ENCODE measurements at places on chromosomes 4 and X.

DNA sequence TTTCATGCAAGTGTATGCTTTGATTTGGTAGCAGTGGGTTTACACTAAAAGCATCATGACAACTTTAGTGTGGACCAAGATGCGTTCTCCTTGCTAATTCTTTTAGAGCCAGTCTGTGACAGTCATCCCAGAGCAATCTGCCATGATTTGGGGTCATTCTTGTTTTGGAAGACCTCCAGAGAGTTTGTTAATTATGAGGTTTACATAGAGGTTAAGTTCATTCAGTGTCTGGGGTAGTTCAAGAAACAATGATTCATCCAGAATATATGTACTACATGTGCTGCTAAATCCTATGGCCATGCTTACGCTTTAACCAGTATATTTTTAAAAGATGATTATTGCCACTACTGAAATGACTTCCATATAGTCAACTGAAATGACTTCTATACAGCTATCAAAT lies 328.5 kb upstream of the AGA start:
- DNase-seq = peak; percentile 33

- DNase-seq = no peak
These were observed 938.3 kb upstream of the IGFBP7 start for GRCh38 chr4:58048491-58048890.

GRCh38 chr4:137960371-137961050 lies 281.6 kb downstream of the SLC7A11 start:
- peak; percentile 59 for DNase-seq

- no peak for DNase-seq
These were observed 7.0 kb downstream of the TMSB4X start for GRCh38 chrX:12981880-12982279.

GRCh38 chr4:108830509-108831244 lies 67.8 kb upstream of the ETNPPL start:
- no peak for DNase-seq

GRCh38 chr4:86452924-86453531 lies 93.2 kb upstream of the MAPK10 start:
- DNase-seq = peak; percentile 11

GRCh38 chrX:79161655-79162054 lies 17.2 kb downstream of the GPR174 start:
- no peak for DNase-seq

DNA sequence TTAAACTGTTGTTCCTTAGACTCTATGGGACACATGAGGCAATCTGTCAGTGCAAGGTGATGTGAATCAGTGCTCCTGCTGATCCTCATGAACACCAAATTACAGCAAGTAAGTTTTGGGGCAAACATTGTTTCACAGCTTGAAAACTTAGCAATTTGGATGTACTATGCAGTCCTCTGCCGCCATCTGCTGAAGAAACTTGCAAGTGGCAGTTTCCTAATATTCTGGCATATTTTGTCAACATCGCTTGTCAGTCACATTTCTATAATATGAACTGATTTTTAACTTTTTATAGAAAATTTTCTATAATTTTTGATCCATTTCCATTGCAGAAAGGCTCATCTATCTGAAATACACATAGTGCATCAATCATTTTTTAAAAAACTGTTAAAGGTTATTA lies 56.3 kb downstream of the ZAR1 start:
- peak; percentile 25 for DNase-seq

DNA sequence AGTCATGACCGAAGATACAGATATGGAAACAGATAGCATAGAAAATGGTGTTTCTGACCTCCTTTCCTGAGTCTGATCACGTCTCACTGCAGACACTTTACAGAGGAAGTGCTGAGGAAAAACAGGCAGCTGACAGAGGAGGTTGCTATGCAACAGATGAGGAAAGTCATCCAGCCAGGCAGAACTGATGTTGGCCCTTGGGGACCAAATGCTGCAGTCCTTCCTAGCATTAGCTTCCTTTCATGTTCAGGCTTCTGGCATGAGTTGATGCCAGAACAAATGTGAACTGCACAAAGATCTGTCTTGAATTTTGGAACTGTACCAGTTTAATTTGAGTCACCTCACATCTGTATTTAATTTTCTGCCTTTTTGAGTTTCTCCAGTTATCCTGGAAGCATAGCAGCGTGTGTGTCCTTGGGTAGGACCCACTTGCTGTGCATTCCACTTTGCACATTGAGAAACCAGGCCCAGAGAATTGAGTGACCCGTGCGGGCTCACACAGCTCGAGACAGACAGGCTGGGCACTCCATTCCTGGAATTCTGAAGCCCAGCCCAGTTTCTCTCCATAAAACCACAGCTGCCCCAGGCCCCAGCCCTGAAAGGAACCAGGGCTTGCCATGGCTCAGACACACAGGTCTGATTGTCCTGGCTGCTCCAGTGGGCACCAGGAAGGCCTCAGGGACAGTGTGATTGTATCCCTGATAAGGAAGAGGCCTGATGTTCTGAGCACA lies 1.4 kb upstream of the MAGED1 start:
- peak; percentile 51 for DNase-seq

DNA sequence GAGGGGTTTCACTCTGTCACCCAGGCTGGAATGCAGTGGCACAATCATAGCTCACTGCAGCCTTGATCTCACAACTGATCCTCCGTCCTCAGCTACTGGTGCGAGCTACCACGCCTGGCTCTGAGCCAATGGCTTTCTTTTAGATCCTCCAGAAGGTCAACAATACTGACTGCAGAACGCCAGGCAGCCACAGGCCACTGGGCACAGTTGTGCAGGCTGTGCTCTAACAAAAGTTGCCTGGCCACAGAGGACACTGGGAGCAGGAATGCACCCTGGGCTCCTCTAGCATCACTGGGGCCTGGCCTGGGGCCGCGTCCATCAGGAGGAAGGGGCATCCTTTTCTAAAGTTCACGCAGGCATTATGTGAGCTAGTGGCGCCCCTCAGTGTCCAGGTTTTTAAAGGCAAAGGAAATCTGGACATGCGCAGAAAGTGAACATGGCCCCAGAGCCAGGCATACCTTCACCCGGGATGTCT lies 14.9 kb upstream of the PORCN start:
- peak; percentile 44 for DNase-seq

GRCh38 chrX:24768556-24768955 lies 74.8 kb downstream of the POLA1 start:
- no peak for DNase-seq

- DNase-seq = no peak
These were observed 22.6 kb upstream of the CLCN4 start for GRCh38 chrX:10133980-10134676.

GRCh38 chr4:77501240-77501639 lies 104.4 kb upstream of the CXCL13 start:
- DNase-seq = no peak

GRCh38 chr4:143377611-143378099 lies 41.0 kb downstream of the GAB1 start:
- DNase-seq = no peak

DNA sequence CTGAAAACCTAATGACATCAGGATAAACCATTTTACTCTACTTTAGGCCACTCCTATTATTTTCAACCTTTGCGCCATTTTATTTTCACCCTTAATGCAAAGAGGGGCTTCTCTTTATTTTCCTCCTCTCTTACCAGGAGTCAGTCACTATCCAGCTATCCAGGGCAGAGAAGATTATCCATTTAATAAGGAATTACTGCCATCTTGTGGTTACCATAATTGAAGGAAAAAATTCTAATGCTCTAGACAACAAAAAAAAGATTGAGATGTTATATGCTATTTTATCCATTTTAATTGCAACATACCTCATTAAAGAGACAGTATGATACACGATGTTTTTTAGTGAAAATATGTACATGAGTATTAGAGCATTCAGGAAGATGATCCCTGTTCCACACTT lies 514.5 kb upstream of the FAM241A start:
- peak; percentile 29 for DNase-seq

- no peak for DNase-seq
These were observed 902 bp upstream of the LARP1B start for GRCh38 chr4:128060121-128060698.

- no peak for DNase-seq
These were observed 11.8 kb upstream of the ELF2 start for GRCh38 chr4:139188648-139189416.

GRCh38 chrX:23394421-23394820 lies 59.8 kb downstream of the PTCHD1 start:
- DNase-seq = no peak

DNA sequence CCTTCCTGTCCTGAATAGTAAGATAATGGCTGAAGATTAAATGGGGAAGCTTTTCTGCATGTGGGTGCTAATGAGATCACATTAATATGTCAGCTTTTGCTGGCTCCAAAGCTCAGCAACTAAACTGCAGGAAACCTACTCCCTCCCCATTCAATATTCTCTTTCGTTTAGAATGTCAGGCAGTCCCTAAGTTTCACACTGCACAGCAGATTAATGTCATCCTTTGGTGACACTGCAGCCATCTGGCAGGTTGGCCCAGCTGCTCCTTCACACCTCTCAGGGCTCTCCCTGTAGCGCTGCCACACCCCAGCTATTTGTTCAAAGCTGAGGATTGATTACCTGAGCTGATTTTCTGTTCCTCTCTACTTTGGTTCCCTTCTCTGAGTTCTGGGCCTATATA lies 110.5 kb downstream of the KDR start:
- no peak for DNase-seq

- no peak for DNase-seq
These were observed at the start of gene RENBP for GRCh38 chrX:153944140-153944799. TSS of gene RENBP (minus strand) at chrX:153944643. CDS start at chrX:153944610, 33 bp downstream.

DNA sequence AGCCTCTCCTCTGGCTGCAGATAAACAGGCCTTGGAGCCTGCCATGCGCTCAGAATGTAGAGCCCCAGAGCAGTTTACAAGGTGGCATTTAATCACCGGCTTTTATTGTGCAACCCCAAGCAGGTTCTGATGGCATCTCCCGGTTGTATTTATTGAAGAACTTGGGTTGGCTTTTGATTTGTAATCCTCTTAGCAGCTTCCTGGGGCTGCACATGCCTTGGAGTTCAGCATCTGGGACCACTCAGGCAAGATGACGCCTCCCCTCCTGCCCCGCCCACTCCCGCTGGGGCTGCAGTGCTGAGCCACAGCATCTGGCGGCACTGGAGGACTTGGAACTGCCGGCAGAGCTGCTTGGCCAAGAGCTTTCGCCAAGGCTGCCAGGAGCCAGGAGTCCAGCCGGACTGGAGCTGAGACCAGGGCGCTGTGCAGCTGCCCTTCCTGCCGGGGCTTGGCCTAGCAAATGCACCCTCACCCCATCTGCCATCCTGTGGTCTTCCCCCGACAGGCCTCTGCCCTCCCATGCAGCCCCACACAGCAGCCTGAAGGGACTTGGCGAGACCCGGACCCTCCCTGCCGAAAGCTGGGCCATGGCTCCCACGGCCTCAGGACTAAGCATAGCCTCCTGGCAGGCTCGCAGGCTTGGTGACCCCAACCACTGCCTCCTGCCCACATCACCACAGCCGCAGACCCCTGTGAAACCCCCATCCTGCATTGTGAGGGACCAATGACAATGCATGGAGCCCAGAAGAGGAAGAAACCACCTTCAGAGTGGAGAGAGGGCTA lies 5.4 kb downstream of the HTRA3 start:
- DNase-seq = peak; percentile 82

DNA sequence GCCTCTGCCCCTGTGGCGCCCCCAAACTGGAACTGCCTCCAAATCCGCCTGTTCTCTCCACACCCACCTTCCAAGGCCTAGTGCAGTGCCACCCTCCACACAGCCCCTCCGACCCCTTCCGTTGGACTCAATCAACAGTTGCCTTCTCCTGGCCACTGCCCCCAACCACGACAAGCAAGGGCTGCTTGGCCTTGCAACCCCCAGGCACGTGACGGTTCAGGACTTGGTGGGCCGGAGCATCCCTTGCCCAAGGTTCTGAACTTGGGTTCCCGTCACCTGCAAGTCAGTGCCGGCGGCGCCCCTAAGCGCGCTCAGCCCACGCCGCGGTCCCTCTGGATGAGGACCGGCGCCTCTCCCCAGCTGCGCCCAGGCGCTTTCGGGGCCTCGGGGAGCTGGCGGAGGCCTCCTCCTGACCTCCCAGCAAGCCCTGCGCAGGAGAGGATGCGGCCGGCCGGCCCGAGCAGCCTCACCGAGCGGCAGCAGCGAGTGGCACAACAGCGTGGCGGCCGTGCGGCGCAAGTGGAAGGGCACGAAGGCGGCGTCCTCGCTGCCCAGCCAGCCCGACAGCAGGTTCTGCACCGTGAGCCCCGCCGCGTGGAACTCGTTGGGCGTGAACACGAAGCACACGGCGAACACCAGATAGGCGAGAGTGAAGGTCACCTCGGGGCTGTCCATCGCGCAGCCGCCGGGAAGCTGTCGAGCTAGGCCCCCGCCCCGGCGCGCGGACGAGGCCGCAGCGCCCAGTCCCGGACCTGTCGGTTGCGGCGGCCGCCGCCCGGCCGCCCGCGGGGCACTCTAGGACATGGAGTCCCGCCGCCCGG lies 750 bp downstream of the TMEM129 start:
- peak; percentile 22 for DNase-seq

DNA sequence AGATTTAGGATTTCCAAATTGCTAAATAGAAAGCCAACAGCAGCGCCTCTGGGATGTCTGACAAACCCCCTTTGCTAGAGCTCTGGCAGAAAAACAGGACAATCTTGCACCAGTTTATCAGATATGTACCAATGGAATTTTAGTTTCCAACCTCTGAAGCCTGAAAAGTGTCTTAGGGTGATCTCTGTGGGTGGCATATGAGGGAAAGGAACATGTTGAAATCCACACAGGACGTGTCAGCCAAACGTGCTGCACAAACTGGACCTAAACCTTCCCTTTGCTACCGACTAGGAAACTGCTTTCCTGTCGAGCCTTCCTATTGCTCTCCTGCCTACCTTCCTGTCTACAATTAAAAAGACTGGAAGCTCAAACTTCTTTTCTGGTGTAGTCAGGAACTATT lies 53.5 kb downstream of the REELD1 start:
- no peak for DNase-seq

DNA sequence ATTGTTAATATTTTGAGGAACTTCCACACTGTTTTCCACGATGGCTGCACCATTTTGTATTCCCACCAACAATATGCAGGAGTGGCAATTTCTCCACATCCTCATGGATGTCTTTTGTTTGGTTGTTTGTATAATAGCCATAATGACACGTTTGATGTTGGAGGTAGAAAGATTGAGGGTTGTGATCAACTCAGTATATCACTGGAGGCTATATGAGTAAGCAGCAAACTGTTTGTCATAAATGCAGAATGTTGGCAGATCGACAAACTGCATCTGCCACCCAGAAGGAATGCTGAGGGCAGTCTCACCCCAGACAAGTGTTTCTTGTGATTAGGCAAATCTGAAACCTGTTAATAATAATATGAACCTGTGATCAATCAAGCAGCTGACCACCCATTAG lies 243.9 kb upstream of the WDFY3 start:
- no peak for DNase-seq

DNA sequence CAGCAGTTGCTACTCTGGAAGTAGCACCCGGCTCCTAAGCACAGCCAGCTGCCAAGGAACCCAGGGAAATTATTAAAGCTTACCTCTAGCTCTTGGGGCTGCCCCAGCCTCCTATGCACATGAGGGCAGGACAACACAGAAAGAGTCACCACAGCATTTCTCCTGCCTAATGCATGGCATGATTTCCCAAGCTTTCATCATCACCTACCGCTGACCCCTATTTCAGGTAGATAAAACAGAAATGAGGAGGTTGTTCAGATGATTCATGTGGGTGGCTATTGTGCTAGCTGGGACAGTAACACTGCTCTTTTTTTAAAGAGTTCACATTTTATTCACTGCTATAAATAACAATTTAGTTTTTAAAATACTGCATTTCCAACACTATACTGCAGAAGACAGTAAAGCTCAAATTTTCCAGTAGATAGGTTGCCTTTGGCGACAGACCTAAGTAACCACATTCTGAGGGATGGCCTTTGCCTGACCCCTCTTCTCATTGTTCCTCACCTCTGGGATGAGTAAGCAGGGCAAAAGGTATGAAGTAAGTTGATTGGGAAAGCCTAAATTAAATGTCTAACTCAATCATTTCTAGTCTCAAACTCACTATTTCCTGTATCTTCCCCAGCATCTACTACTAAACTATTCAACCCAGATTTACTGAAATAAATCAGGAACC lies 16.7 kb downstream of the CASK start:
- DNase-seq = no peak
